ENCODE measurements at places on chromosomes 11 and 22.

- no peak for DNase-seq
Measured at GRCh38 chr11:72981971-72982685, 160.0 kb downstream of the FCHSD2 start.

DNA sequence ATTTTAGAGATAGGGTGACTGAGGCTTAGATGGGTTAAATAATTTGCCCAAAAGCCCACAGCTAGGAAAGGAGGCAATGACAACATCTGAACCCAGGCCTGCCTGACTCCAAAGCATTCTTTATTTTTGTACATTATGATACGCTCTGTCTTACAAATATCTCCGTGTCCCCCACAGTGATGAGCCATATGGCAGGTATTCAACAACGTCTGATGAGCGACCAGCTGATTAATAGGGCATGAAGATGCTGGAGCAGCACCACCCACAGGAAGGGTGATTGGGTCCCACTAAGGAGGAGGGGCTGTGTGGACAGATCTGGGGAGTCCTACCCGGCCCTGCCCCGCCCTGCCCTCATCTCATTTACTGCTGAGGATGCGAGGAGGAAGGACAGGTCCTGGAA lies 380.6 kb downstream of the CADM1 start:
- no peak for DNase-seq

DNA sequence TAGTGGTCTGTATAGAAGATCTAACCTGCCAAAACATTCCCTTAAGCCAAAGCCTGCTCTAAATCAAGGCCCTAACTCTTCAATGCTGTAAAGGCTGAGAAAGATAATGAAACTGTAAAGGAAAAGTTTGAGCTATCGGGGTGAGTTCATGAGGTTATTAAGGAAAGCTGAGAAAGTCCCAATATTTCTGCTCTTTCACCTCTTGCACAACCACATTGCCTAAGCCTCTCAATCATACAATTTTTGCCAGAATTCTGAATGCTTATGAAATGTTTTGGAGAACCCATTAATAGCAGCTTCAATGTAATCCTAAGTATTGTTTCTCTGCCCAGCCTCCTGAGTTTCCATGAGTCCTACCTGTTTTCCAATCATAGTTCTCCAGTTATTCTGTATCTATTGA lies 373.2 kb downstream of the LUZP2 start:
- DNase-seq, result no peak

GRCh38 chr22:17726006-17726927 lies 48.0 kb downstream of the BID start:
- no peak for DNase-seq

DNA sequence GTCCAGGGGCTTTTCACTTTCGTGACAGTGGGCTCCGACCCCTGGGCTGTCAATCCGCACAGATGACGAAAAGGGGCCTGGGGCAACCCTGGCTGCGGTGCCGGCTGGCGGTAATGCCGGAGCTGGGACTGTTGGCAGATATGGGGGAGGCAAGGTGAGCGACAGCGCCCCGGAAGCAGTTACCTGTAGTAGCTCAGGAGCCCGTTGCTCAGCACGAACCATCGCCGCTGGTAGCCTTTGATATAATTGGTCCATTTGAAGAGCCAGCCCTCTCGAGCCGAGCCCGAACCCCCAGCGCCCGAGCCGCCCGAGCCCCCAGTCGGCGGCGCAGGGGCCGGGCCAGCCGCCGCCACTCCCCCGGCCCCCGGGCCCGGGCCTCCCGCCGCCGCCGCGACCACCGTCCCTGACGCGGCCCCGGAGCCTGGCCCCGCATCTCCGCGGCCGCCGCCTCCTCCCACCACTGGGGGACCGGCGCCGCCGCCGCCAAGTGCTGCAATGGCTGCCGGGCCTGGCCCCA lies 396 bp downstream of the OSBP start:
- DNase-seq, result peak; percentile 73

- no peak for DNase-seq
Measured at GRCh38 chr22:22761606-22761962, 117.2 kb downstream of the GGTLC2 start.

DNA sequence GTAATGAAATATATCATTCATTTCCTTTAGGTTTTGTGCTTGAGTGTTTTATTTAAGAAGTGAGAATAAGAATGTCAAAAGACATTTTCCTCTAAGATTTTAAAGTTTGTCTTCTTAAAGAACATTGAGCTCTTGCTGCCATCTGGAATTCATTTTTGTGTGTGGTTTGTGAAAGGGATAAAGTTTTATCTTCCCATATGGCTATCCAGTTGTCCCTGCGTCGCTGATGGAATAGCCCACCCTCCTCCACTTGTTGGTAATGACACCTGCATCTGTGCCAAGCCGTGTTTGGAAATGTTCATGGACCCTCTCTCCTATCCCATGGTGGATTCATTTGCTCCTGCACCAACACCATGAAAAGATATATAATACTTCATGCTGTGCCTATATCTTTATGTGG lies 901.5 kb downstream of the BRD1 start:
- DNase-seq, result no peak

GRCh38 chr22:27535452-27535851 lies 266.1 kb downstream of the MN1 start:
- DNase-seq, result no peak

DNA sequence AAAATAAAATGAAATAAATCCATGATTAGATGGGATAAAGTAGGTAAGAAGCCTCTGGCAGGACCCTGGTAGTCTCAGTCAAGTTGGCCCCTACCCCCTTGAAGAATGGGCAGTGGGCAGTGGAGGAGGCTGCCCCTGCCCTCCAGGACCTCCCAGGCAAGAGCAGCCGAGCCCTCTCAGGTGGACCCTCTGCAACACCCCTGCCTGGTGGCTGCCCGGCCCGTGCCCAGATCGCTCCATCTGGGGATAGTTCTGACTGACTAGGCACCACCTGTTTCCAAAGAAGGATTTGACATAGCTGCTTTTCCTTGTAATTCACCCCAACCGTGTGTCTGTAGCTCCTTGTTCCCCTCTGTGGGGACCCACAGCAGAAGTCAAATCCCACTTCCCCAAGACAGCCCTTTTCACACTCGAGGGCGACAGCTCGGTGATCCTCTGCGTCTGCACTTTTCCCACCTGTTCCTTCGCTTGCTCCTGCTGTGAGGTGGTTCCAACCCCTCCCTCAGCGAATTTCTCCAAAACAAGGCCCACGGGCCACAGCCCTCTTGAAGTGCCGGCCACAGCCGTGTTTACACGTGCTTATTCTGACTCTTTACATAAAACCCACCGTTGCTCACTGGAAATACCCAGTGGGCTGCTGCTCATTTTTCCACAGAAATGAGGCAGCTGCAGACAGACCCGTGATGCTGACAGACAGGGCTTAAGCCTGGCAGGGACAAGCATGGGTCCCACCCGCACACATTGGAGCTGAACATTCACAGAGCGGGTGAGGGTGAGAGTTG lies 5.5 kb upstream of the TMPRSS13 start:
- DNase-seq, result no peak

- no peak for DNase-seq
Measured at GRCh38 chr11:110251836-110252235, 44.6 kb downstream of the RDX start.

DNA sequence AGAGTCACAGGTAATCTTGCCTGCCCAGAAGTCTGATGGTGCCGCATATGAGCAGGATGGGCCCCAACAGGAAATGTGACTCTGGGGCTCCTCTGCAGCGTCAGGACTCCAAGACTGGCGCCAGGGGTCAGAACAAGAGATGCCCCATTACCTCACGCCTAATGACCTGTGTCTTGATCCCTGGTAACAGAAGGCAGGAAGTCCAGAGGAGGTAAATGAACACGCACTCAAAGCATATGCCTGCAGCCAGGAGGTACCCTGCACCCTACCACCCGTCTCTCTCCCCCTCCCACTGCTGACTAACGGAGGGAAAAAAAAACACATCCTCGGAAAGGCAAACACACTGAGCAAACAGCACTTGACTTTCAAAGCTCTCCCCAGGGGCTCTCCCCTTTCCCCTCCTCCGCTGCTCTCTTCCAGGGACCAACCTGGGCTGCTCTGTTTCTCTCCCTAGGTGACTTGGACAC lies 37.3 kb downstream of the ABCC8 start:
- DNase-seq, result no peak

GRCh38 chr11:96614101-96614500 lies 224.3 kb downstream of the JRKL start:
- no peak for DNase-seq

GRCh38 chr11:66478729-66479393 lies 1.4 kb upstream of the DPP3 start:
- no peak for DNase-seq

All from colonic mucosa (tissue), 4 donors.